Fibroblast of villous mesenchyme (primary cell): ENCODE measurements at places on chromosomes 2 and 18. TPM values are rescaled to one million over a fixed set of nuclear protein-coding genes. Genes with fewer than 3 reads are reported as not detected.

Gene IL36B
- total RNA-seq: not detected in 2 replicates

Gene DYSF
- 3.5 and 4.2 TPM in 2 replicates for total RNA-seq

Gene CYRIA
- total RNA-seq: 0.43 and 0.97 TPM in 2 replicates

Gene ABCA12
- total RNA-seq: under 0.01 TPM in 1 of 2 replicates, not detected in the other

Gene UGT1A9
- total RNA-seq: not detected in 2 replicates

Gene TPRKB
- 20.6 and 22.9 TPM in 2 replicates for total RNA-seq

Gene SKA1
- total RNA-seq: 9.0 and 13.4 TPM in 2 replicates

Gene CCDC68
- 3.5 and 9.1 TPM in 2 replicates for total RNA-seq

Gene VWC2L
- total RNA-seq: under 0.01 TPM in 1 of 2 replicates, not detected in the other

Gene ANKRD23
- 1.3 TPM in 2 replicates for total RNA-seq

Gene ACADL
- not detected in 2 replicates for total RNA-seq

Gene TPO
- total RNA-seq: not detected in 2 replicates

Gene ANKRD62
- not detected in 2 replicates for total RNA-seq

Gene TUBA3E
- total RNA-seq: not detected in 2 replicates

Gene ECEL1
- under 0.01 TPM in 1 of 2 replicates, not detected in the other for total RNA-seq

Gene SOX11
- total RNA-seq: under 0.01 and 0.32 TPM in 2 replicates

Gene INHBB
- total RNA-seq: under 0.01 TPM in 2 replicates

Gene PCARE
- total RNA-seq: not detected in 2 replicates

Gene NLRC4
- total RNA-seq: not detected in 2 replicates

Gene SCYGR4
- not detected in 2 replicates for total RNA-seq

Gene FSIP2
- under 0.01 and 0.86 TPM in 2 replicates for total RNA-seq

Gene ITPRIPL1
- total RNA-seq: 3.2 and 5.2 TPM in 2 replicates

Gene GALNT13
- 1.7 and 1.9 TPM in 2 replicates for total RNA-seq

Gene MIB1
- total RNA-seq: 45.4 and 71.2 TPM in 2 replicates

Gene SLC9A4
- total RNA-seq: under 0.01 TPM in 1 of 2 replicates, not detected in the other

Gene RGPD4
- not detected in 2 replicates for total RNA-seq

Gene IL36G
- total RNA-seq: not detected in 2 replicates

Gene MRPL53
- total RNA-seq: 21.2 and 23.5 TPM in 2 replicates
